ENCODE measurements at places on chromosomes 1 and 21.

GRCh38 chr21:45078877-45079281 is 4.5 kb downstream of the ADARB1 start:
- DNase-seq: peak; percentile 89

- no peak for DNase-seq
Measured at GRCh38 chr1:171623651-171624331, 1.7 kb downstream of the MYOCOS start.

DNA sequence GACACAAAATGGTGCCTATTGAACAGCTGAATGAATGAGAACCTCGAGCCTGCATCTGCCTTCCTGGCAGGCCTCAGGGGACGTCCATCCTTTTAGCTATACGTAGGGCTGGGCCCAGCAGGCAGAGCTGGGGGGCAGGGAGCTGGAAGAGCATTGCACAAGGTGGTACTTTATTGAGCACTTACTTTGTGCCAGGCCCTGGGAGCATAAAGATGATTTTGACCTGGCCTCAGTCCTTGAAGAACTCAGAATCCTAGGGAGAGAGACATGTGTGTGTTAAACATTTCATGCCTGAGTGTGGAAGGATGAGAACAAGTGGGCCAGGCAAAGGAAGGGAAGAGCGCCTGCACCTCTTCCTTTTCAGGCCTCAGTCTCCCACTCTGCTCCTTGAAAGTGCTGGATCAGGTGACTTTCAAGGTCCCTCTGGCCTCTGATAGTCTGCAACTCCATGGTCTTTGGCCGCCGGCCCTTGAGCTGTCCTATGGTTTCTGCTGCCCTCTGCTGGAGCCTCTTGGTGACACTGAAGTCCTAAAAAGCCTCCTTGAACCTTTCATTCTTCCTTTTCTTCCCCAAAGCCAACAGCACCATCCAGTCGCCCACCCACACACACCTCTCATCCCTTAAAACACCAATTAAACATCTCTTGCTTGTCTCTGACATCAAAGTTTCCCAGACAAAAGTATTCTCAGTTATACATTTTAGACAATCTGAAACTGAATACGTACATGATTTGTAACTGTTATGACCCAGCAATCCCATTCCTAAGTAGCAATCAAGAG is 3.5 kb upstream of the PEAR1 start:
- DNase-seq: peak; percentile 83

GRCh38 chr1:159532922-159533321 is 2.9 kb downstream of the OR10J5 start:
- DNase-seq: no peak

- DNase-seq: no peak
Measured at GRCh38 chr1:61387829-61388228, 305.5 kb downstream of the NFIA start.

DNA sequence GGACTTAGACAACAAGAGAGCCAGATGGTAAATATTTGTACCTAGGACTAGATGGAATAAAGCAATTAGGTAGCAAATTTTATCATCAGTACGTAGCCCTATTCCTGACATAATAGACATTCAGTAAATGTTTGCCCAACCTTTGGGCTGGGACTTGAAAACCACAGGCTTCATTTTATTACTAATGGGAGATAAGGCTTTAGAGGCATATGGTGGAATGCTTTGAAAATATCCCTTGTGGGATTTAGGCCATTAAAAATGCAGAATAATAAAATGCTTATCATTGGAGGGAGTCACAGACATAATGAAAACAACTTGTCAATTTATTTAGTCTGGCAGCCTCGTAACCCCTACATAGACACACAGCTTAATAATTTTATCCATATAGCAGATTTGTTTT is 296.1 kb upstream of the SPAG17 start:
- no peak for DNase-seq

Measured in activated effector memory CD4-positive, alpha-beta T cell treated with anti-CD3 and anti-CD28 coated beads, Interleukin-2, amount 50 U/mL, for 16 hours (primary cell).